ENCODE measurements at places on chromosomes 3 and 15.

GRCh38 chr3:128884992-128885391 is 5.6 kb downstream of the ACAD9 start:
- no peak for DNase-seq

GRCh38 chr15:70876011-70876410 is 16.2 kb downstream of the THAP10 start:
- no peak for DNase-seq

GRCh38 chr15:72562386-72562785 is 88.3 kb downstream of the ARIH1 start:
- no peak for DNase-seq

GRCh38 chr3:172142051-172142863 is 102.9 kb downstream of the FNDC3B start:
- peak; percentile 70 for DNase-seq

GRCh38 chr3:7788881-7789280 is 712.7 kb upstream of the LMCD1 start:
- DNase-seq: no peak

GRCh38 chr15:85282504-85283115 is 97.8 kb upstream of the AKAP13 start:
- DNase-seq: no peak

DNA sequence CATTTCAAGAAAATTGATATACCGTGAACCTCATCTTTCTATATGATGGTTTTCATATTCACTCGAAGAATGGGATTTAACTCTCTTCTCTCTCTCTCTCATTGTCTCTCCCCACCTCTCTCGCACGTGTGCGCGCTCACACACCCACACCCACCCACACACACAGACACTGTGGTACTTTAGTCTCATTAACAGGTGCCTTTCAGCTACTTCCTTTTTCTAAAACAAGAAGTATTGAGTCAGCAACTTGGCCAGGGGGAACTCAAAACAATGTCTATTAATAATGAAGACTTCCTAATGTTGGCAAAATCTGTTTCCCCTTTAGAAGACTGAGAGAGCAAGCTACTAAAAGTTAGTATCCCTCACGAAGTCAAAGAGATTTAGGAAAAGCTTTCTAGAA is 150.7 kb downstream of the TMCO5A start:
- peak; percentile 60 for DNase-seq

DNA sequence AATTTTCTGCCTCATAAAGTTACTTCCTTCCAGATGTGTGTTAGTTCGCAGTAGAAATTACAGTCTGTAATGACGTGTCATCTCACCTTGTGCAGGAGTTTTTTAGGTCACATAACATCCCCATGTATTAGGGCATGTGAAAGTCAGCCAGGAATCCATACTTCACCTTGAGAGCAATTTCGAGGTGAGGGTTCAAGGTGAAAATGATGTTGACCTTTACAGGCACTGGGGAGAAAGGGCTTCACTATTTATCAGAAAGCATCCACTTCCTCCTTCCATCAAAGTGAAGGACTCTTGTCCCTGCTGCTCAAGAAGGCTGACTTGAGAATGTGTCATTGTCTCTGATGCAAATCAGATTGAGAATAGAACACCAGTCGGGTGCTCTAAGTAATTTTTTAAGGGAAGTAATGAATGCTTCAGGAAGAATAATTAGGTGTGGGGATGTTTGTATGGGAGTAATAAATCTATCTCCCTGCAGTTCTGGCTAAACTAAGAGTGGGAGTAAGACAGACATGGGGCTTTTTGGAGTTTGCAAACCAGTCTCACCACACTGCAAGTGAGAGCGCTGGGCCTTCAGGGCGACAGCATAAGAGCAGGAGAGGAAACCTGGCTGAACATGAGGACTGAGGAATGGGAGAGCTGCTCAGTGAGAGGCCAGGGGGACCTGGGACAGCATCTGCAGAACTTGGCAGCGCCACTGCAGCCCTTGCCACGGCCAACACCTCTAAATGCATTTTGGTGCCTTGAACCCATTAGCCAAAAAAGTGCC is 85.9 kb upstream of the IL12A start:
- peak; percentile 76 for DNase-seq

DNA sequence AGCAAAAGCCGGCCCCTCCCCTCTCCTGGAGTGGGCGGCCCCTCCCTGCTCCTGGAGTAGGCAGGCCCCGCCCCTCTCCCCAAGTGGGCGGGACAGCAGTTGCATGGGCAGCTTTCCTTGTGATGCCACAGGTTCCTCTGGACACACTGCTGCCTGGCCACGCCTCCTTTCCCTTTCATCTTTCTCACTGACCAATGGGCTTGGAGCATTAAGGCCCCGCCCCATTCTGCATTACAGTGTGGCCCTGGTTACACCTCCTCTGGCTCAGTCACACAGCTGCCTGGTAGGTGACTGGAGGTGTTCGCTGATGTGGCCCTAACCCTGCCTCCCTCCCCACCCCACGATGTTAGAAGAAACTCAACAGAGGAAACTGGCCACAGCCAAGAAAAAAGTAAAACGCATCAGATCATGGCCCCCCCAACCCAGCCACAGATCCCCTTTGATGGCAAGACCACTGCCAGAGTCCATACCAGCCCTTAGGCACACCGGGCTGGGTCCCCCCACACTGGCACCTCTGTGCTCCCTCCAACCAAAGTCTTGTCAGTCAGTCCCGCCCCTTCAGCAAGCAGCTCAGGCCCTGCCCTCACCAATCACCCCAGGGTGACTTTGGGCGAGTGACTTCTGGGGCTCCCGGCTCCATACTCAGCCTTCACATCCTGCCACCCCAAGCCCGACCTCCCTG is 84.3 kb downstream of the ADAMTS7 start:
- peak; percentile 15 for DNase-seq

GRCh38 chr3:134846911-134847317 is 51.9 kb downstream of the EPHB1 start:
- no peak for DNase-seq

- DNase-seq: peak; percentile 19
Measured at GRCh38 chr3:107117922-107118536, 259.2 kb upstream of the CCDC54 start.

DNA sequence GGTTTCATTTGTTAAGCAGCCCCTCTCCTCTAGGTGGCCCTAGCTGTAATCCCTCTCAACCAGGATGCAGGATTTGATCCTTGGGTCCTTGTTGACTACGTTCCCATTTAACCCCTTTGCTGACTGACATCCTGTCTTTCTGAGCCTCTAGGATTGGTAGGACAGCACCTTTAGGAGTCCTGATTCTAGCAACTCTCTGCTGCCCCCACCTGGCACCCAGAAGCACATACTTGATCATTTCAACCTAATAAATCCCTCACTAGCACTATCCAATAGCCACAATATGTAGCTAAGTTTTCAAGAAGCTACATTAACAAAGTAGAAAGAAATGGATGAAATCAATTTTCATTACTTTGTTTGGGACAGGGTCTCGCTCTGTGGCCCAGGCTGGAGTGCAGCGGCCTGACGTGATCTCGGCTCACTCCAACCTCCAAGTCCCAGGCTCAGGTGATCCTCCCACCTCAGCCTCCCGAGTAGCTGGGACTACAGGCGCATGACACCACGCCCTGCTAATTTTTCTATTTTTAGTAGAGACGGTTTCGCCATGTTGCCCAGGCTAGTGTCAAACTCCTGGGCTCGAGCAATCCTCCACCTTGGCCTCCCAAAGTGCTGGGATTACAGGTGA is 28.3 kb downstream of the RSL24D1 start:
- DNase-seq: peak; percentile 69

DNA sequence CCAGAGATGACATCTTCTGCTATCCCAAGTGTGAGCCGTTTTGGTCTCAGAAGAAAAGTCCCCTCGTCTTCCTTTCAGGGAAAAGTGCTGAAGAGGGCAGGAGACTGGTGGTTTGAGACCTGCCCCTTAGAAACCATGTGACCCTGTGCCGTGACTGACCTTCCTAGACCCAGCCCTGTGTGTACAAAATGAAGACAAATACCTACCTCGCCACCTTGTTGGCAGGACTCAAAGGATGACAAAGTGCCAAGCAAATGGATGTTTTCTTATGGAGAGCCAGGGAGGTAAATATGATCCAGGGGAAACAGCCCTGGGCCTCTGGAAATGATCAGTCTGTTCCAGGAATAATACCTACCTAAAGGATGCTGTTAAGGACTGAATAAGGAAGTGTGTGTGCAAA is 41.3 kb downstream of the FAM174B start:
- DNase-seq: no peak

DNA sequence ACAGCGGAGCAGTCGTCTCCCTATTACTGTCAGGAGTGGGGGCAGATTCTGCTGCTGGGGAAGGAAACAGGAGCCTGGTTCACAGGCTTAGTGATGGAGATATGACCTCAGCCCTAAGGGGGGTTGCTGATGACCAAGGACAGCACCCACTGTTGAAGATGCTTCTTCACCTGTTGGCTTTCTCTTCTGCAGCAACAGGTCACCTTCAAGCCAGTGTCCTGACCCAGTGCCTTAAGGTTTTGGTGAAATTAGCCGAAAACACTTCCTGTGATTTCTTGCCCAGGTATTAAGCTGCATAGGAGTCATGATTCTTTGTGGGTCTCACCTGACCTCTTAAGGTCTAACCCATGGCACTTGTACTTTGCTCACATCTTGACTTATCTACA is 14.0 kb downstream of the ATRIP start:
- DNase-seq: no peak

DNA sequence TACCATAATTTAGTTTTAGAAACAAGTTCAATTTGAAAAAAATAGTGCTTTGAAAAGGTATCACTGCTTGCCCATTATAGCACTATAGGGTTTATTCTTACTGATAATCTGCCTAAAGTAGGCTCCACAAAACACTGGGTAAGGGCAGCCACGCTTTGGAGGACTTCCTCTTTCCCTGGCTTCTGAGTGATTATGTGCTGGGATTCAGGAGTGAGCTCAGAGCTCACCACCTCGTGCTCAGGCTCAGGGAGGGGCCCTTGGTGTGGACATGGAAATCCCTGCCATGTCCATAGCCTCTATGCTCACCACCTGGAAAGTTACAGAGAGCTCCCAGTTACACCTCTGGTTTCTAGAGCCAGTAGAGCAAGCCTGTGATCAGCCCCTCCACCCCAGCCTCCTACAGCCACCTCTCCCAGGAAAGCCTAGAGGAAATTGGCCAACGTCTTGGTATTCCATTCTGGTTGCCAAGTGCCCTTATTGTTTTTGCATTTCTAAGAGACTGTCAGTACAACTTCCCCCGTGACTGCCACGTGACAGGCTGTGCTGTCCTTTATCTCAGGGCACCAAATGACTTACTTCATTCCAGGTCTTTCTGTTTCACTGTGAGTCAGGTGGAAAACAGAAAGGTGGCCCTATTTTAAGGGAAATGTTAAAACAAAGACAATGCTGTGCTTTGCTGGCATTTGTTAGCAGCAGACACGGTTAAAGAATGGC is 316.0 kb downstream of the RORA start:
- DNase-seq: peak; percentile 22

DNA sequence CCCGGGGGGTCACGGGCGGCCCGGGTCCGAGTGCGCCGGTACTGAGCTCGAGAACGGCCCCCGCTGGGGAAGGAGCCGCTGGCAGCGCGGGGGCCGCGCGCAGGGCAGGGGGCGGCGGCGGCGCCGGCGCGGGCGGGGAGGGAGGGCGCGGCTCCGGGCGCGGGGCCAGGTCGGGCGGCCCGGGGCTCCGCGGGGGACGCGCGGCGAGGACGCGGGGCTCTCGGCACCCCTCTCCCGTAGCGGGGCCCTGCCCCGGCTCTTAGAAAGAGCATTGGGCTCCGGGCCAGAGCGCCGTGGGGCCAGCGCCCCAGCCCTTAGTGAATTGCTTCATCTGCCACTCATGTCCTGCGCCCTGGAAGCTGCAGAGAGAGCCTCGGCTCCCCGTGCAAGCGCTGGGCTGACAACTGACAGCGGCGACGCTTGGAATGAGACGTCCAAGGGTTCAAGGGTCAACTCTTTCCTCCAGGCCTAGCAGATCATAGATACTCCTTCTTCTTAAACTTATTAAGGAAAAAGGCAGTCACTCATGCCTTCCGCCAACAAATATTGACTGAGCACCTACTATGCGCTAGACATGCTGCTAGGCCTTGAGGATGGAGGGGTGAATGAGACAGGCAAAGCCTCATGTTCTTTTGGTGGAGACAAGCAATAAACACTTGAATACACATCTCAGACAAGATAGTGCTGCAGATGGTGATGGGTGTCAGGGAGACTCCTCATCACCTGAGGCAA is 140.8 kb downstream of the SMAD6 start:
- peak; percentile 57 for DNase-seq

DNA sequence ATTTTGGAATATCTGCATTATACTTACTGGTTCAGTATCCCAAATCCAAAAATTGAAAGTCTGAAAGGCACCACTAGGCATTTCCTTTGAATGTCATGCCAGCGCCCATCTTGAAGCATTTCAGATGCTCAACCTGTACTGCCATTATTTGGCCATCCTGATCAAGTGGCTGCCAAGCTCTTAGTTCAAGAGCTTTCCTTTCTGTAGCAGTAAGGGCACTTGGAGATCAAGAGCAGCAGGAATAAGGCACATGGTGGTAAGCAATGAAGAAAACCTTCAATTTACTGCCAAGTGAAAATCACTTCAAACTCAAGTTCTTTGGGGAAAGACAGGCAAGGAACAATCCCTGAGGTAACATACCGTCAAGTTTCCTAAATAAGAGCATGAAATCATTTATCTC is 10.0 kb downstream of the RHOA start:
- DNase-seq: no peak

GRCh38 chr3:184683234-184683633 is 28.6 kb downstream of the MAGEF1 start:
- no peak for DNase-seq

GRCh38 chr15:59190291-59190690 is 16.4 kb upstream of the LDHAL6B start:
- DNase-seq: no peak

GRCh38 chr3:151307131-151307530 is 9.5 kb downstream of the GPR87 start:
- no peak for DNase-seq

DNA sequence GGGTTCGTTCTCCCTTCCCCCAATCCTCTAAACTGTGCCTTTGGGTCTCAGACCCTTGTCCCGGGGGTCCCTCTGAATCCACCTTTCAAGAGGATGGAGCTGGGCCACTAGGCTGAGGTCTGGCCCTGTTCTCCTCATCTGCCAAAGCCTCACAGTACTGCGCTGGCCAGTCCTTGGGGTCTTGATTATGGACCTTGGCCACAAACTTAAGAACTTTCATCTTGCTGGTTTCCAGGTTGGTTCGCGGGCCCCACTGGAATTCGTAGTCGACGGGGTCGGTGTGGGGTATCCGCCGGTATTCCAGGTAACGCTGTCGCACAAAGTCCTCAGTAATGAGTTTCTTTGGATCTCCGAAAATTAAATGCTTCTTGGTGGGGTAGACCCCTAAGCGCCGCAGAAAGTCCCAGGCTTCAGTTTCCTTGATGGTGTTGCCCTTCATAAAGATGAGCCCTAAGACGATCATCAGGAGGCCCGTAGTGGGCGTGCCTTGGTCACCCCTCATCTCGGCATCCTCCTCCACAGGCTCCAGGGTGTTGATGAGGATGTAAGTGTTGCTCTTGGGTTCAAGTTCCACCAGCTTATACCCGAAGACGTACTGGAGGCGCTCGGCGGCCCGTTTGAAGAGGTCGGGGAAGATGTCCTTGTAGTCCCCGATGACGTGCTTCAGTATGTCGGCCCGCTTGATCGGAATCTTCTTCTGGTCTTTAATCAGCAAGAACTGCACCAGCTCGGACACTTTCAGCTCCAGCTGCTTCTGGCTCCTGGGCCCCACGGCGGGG is 727 bp downstream of the NSMCE3 start:
- peak; percentile 25 for DNase-seq

Measured in suppressor macrophage treated with lipopolysaccharide for 4 hours (primary cell).